ENCODE measurements at places on chromosomes 3 and 15.

DNA sequence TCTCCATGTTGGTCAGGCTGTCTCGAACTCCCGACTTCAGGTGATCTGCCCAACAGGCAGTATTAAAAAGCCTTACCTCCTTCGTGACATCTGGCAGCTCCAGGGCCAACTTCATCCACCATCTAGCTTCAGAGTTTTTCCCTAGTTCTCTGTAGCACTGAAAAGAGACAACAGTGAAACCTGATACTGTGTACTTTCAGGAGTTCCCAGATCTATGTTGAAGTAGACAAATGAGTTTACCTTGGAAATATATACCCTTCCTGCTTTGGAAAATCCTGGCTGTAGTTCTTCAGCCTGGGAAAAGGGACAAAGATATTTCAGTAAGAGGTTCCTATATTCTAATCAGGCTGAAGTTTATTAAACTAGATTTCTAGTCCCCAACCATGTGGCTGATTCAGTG, 18.0 kb downstream of the RMDN3 start:
- no peak for DNase-seq

GRCh38 chr3:9111417-9111816, 138.0 kb downstream of the SRGAP3 start:
- DNase-seq: no peak

DNA sequence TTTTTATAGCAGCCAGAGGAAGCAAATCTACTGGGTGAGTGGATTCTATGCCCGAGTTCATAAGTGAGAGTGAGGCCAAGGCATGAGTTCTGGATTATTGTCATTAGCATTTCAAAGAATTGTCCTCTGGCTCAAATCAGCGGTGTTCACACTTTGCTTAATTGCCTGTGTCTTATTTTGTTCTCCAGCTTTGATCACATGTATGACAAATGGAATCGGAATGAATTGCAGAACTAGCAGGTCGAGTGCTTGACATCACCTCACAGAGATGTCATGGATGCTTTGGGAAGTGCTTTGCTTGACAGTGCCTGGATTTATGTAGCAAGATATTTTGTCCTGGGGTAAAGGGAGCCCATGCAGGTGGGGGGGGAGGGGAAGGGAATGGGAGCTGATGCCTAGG, 68.0 kb downstream of the SH3GL3 start:
- DNase-seq: no peak

- DNase-seq: no peak
These were observed 34.6 kb upstream of the THSD4 start for GRCh38 chr15:71080705-71081104.

DNA sequence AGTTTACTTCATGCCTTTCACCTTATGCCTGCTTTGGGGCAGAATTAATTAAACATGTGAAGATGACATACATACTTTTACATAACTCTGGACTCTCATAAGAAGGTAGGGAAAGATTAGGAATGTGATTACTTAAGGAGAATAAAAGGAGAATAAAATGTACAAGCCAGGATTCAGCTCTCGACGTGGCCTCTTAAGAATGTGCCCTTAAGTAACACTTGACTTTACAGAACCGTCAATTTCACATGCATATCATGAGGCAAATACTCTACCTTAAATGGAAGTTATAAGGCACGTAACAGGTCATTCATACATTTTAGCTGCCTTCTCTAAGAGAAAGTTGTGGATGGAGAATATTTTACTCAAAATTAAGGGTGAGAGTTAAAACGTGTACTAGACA, 263.7 kb upstream of the LMCD1 start:
- DNase-seq: no peak

- no peak for DNase-seq
These were observed 36.2 kb downstream of the GXYLT2 start for GRCh38 chr3:72924055-72924454.

DNA sequence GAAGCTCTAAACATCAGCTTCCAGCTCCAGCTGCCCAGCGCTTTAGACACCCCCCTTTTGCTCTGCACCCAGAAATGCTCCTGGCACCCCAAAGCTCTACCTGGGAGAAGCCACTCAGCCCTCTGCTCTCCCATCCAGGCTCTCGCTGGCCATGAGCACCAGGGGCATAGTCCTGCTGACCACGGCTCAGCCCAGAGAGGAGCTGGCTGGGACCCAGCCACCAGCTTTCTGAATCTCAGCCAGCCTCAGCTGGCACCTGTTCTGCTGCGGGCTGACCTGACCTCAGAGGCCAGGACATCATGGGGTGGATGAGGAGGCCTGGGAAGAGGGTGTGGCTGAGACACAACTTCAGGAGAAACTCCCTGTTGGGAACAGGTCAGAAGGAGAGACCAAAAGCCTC, 8.6 kb downstream of the NTRK3 start:
- no peak for DNase-seq

- DNase-seq: no peak
These were observed 17.3 kb downstream of the SUCNR1 start for GRCh38 chr3:151890721-151891141.

DNA sequence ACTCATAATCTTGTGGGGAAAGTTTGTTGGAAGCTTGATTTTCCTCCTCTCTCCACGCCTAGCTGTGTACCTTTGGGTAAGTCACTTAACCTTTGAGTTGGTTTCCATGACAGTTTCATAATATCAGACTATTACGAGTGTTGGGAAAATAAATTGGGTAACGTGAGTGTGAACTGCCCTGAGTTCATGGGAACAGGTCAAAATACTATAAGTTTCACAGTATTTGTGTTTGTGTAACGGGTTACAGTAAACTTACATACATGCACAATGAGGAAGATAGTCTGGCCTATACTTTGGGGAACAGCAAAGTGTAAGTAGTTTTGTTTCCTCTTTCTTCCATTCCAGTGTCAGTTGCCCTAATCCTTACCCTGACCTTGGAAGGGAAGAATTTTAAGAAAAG, 509.9 kb downstream of the MECOM start:
- no peak for DNase-seq

GRCh38 chr15:25243800-25244097, 195.1 kb downstream of the UBE3A start:
- no peak for DNase-seq

DNA sequence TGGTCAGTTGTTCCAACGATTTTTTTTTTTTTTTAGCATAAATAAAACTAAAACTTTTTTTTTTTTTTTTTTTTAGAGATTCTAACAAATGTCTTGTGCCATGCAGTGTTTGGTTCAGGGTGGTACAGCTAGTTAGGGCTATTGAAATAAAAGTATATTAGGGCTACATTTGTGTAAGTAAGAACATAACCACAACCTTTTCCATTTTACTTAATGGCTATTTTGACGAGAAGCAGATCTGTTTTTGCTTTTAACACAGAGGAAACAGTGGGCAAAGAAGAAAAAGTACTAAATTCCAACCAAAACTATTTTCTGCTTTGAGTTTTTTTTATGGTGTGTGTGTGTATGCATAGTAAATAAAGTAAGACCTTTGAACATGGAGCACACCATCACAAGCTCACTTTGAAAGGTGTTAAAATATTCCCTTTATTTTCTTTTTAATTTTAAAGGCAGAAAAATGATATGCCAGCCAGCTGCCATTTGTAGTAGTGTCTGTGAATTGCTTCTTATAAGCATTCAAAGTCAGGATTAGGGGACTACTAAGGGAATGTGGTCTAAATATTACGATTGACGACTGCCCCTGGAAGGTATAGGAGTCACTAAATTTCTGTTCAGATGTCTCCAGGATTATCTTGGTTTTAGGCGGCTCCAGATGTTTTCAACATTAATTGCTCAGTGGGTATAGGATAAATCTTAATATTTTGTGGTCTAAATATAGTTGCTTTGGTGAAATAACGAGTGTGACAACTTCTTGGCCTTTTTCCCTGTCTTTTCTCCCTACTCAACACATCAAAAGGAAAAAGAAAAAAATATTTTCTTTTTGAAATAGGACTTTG, 3.1 kb downstream of the RARB start:
- DNase-seq: no peak

- no peak for DNase-seq
These were observed 101.8 kb downstream of the STT3B start for GRCh38 chr3:31634476-31634875.

DNA sequence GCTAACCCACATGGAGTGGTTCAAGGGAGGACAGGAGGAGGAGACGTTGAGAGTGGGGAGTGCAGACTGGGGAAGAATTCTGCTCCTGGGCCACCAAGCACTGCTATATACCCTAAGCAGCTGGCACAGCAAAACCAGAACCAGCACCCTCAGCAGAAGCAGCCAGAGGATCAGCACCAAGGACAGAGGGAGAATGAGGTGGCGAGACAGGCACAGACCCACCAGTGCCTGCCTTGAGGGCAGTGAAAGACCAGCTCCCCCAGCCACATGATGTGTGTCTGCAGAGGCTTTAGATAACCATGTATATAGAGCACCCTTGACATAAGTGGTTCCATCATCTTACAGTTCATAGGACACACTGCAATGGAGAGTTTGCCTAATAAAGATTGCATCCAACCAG, 319.0 kb downstream of the GABRB3 start:
- DNase-seq: no peak

DNA sequence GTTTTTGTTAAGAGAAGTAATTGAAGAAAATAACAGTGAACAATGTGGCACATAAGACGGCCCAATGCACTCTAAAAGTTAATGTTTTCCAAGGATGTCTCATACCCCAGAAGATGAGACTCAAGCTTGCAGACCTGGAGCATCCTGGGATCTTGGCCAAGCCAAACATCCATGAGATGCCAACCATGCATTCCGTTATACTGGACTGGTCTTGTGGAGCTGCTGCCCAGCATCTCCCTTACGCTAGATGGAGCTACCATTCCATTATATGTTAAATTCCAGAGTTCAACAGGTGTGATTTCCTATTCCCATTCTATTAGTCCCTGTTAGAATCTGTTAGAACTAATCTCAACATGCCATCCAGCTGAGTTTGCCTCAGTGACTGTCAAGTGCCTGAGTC, 181.8 kb downstream of the PDCD6IP start:
- DNase-seq: no peak

DNA sequence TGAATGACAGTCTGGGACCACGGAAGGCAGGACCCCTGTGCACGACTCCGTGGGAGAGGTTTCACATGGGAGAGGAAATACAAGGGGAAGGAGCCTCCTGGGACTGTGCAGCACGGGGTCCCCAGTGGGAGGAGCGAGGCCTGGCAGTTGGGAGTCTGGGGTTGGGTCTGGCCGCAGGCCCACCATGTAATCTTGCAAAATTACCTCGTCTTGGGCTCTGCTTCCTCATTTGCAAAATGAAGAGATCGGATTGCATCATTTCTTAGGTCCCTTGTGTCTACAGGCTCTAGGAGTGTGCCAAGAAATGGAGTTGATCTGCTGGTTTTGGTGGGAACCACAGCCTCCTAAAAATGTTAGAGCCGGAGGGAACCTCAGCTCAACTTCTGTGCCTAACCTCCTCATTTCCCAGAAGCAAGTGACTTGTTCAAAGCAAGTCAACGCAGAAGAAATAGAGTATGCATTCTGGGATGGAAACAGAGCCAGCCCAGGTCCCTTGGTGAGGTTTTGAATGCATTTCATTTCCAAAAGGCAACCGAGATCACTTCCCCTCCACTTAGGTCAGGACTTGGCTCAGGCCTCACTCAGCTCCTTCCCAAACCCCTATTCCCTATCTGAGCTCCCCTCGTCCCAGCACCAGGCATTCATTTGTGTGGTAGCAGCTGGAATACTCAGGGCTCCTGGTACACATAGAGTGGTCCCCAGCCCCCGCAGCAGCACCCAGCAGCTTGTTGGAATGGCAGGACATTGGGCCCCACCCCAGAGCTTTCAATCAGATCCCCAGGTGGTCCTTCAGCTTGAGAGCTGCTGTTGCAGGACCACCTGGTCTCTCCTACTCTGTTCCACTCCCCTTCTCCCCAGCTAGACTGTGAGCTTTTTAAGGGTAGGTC, 267.7 kb downstream of the XXYLT1 start:
- no peak for DNase-seq

- DNase-seq: no peak
These were observed 18.9 kb downstream of the CCPG1 start for GRCh38 chr15:55389264-55389607.

- DNase-seq: no peak
These were observed 49.0 kb upstream of the TP63 start for GRCh38 chr3:189582179-189582578.

DNA sequence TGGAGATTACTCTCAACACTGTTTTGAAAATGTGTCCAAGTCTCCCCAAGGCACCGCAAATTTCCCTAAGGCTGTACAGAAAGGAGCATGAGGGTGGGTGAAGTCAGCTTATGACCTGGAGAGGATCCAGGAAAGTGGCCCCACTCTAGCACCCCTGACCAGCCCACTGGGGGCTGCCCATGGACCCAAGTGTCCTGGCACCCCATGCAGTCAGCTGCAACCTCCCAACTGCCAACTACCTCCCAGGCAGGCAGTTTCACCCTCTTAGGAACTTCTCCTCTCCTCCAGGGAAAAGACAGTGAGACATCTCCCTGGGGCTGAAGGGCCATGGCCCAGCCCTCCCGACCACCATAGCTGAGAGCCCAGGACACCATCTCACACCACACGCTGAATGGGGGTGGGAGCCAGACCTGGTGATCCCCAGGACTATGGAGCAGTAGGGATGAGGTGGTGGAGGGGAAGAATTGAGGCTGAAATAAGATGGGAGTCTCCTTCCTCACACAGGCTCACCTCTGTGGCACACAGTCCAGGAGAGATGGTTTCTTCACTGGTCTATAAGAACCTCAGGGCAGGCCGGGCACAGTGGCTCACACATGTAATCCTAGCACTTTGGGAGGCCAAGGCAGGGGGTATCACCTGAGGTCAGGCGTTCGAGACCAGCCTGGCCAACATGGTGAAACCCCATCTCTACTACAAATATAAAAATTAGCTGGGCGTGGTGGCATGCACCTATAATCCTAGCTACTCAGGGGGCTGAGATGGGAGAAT, 104.4 kb downstream of the DAPK2 start:
- no peak for DNase-seq

GRCh38 chr3:71901645-71902044, 116.7 kb upstream of the PROK2 start:
- DNase-seq: no peak

DNA sequence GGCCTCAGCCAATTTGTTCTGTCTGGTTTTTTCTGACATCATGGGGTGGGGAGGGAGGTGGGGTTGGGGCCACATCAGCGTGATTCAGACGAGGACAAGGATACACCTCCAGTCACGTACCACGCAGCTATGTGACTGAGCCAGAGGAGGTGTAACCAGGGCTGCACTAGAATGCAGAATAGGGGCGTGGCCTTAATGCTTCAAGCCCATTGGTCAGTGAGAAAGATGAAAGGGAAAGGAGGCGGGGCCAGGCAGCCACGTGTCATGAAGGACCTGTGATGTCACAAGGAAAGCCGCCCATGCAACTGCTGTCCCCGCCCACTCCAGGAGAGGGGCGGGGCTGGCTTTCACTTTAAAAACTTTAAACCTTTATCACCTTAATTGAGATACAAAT, at the start of gene GOLGA6L2:
Gene GOLGA6L2, minus strand, starts transcription at position 137 of the 394 bp plus-strand sequence. Its CDS starts 62 bp downstream, at position 75.
- DNase-seq: no peak

Data from D721Med (cell line).